Activated T-helper 9 cell treated with anti-CD3 and anti-CD28 coated beads, Interleukin-2, amount 50 U/mL, for 16 hours (primary cell): ENCODE measurements at places on chromosomes 7 and 10.

- no peak for DNase-seq
Observed at GRCh38 chr10:104322416-104322782, 15.9 kb downstream of the ITPRIP start.

- DNase-seq, result no peak
Observed at GRCh38 chr7:46972205-46972604, 609.7 kb downstream of the TNS3 start.

GRCh38 chr10:27020243-27020642 is 80.1 kb downstream of the ANKRD26 start:
- DNase-seq, result no peak

GRCh38 chr10:116608686-116609594 is 11.8 kb upstream of the PNLIPRP2 start:
- DNase-seq, result no peak

GRCh38 chr10:24873281-24873683 is 79.1 kb downstream of the PRTFDC1 start:
- DNase-seq, result no peak

DNA sequence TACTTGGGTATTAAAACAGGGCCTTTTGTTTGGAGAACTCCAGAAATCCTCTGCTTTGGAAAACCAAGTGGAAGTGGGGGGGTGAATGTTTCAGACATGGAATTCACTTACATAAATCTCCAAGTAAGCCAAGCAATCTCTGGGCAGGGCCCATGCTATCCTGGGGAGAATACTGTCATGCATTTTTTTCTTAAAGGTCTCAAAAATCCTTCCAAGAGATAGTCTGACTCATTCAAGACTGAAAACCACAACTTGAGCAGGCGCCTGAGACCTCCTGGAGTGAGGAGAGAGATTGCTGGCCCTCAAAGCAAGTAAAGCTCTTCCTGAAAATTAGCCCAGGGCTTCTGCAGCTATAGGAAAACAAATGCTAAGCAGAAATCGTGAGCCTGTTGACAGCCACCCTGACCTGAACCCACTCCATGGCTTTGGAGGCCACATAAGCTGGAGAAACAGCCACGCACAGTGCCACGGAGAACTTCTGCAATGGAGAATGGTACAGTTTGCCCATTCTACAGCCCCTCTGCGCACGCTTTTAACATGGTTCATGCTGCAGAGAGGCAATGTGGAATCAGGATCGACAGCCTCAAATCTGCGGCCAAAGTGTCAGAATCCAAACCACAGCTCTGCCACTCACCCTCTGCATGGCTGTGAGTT is 203.1 kb upstream of the AUTS2 start:
- DNase-seq, result no peak

- no peak for DNase-seq
Observed at GRCh38 chr7:104395162-104395561, 66.8 kb downstream of the LHFPL3 start.

DNA sequence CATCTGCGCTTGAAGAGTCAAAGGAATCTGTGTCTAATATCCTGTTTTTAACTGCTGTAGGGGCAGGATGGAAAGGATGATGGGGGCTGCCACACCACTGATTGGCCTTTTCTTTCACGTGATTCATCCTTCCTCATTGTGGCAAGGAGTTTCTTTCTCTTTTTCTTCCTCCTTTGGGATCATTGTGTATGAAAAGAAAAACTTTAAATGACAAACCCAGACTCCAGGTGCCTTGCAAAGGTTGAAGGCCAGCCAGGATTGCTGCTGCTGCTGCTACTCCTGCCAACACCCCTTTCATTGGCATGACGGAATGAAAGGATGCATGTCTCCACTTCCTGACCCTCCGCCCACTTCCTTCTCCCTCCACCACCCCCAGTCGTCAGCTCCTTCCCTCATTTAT is 6.5 kb upstream of the OIT3 start:
- DNase-seq, result no peak

DNA sequence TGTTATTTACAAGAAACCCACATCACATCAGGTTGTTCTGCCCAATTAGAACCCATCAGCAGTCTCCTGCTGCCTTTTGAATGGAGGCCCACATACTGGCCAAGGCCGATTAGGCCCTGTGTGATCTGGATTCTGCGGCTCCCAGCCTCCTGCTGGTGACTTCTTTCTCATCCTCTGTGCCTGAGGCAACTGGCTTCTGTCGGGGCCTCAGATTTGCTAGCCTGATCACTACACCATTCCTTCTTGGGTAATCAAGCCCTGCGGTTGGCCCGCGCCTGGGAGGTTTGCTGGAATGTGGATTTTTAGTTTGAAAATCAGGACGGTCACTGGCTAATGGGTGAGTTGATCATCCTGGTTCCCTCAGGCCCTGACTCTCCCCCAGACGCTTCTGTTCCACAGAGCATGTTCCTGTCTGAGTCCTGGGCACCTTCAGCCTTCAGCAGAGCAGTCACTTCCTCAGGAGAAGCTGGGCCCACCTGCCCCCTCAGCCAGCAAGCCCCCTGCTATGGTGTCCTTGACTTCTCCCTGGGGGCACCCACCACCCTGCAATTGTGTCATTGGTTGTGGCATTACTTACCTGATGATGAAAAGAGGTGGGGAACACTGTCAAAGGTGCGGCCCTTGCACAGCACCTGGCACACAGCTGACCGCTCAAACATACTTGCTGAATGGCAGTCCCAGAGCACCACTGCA is 207.6 kb downstream of the PHTF2 start:
- no peak for DNase-seq

- DNase-seq, result no peak
Observed at GRCh38 chr10:1809139-1809741, 71.9 kb upstream of the ADARB2 start.

DNA sequence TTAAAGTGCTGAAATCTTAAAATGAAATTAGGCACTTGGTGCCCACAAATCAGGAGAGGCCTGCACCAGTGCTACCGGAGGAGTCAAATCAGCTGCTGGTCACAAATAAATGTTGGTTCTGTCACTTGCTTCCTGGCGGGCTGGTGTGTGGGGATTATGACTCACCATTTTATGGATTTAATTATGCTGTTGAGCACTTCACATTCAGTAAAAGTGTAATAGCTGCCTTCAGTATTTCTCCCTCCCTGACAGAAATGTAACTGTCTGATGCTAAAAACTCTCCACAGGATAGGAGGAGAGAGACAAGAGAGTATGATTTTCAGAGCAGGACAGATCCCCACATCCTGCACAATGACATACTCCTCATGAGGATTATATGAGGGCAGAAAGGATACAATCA is 186.0 kb downstream of the JAZF1 start:
- no peak for DNase-seq

DNA sequence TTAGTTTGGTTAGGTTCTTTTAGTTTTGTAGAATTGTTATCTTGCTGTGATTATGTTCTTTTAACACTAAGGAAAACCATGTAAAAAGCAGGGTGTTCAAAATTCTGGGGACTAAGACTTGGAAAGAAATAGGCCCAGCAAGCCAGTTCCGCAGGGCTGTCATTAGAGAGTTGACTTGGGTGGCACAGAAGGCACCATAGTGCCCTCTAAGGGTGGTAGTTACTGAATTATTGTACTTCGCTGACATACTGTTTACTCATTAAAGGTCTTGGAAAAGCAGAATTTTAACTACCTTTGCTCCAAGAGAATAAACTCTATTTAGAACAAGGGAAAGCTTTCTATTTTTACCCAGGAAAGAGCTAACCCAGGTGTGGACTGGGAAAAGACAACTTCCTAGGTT is 86.5 kb downstream of the OTUD1 start:
- DNase-seq, result no peak

GRCh38 chr10:104937567-104937966 is 296.5 kb downstream of the SORCS3 start:
- no peak for DNase-seq

GRCh38 chr7:115066050-115066449 is 144.2 kb downstream of the MDFIC start:
- DNase-seq, result no peak

DNA sequence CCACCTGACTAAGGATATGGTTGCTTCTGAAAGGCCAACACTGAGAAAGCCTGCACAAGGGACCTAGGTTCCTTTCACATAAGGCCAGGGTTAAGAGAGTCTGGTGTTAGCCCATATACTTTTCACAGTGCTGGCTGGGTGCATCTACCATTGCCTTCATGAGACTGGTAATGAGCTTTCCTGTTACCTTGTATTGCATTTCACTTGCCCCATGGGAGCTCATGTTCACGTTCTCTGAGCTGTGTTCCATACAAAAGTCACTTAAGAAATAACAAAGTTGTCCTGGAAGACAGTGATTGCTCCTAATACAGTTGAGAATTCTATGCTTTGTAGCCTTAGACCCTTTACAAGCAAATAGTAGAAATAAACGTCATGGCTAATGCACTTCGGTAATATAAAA is 337.8 kb upstream of the TEX47 start:
- no peak for DNase-seq
